ENCODE measurements at places on chromosomes 12 and 14.

DNA sequence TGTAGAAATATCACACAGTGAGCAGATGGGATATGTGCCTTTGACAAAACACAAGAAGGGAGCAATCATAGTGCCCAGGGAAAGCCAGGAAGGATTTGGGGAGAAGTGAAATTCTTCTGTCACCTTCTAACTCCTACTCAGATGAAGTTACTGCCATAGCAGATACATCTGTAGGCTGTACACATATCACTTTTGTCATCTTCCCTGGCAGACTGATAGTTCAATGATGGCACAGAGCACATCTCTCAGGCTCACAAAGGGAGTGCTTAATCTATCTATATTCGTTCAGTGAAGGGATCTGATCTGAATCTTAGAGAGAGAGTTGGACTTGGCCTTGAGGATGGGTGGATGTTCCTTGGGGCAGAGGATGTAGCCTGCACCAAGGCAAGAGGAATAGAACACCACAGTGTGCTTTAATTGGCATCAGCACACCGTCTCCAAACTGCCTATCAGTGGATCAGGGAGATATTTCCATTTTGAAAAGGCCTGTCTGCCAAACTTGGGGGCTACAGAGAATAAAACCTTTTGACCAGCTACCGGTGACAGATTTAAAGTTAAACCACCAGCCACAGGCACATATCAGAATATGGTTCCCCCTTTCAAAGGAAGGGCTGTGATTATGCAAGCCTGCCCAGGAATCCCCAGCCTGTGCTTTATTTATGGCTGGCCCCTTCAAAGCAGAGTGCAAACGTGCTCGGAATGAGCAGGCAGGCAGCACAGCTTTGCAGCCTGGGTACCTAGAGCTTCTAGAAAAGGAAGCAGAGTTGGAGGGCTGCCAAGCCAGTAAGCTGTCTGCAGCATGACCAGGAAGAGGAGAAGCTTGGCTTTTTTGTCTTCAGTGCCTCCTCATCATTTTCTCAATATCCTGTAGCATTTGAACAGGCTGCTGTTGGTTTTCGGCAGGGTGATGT lies 165.5 kb upstream of the DYRK2 start:
- DNase-seq, result no peak

GRCh38 chr12:4653257-4653656 lies 4.3 kb downstream of the NDUFA9 start:
- no peak for DNase-seq

- DNase-seq, result no peak
These were observed 47.8 kb downstream of the PEBP1 start for GRCh38 chr12:118183711-118184110.

GRCh38 chr14:35766036-35766699 lies 42.9 kb downstream of the RALGAPA1 start:
- DNase-seq, result no peak

DNA sequence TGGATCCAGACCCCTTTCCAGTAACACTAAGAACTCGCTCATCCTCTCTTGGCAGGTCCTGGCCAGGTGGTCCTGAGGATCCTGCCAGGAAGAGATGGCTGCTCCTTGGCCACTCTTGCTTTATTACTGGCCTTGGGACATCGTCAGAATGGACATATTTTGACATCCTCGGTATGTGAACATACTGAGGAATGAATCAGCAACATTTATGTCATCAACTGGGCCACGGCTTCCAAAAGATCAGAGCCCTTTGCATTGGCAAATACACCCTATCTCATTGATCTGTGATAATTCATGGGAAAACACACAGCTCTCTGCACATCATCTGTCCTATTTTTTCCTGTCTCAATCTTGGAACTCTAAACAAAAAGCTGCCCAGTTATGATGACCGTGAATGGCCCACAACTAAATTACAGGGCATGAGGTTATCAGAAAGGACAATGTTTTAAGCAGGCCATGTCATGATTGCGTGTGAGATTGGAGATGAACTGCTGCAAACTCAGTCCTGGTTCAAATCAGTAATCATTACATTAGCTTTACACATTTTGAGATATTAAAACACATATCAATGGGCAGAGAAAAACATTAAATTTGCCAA lies 1325.8 kb downstream of the AACS start:
- no peak for DNase-seq

GRCh38 chr12:80192087-80192486 lies 92.8 kb downstream of the OTOGL start:
- no peak for DNase-seq

DNA sequence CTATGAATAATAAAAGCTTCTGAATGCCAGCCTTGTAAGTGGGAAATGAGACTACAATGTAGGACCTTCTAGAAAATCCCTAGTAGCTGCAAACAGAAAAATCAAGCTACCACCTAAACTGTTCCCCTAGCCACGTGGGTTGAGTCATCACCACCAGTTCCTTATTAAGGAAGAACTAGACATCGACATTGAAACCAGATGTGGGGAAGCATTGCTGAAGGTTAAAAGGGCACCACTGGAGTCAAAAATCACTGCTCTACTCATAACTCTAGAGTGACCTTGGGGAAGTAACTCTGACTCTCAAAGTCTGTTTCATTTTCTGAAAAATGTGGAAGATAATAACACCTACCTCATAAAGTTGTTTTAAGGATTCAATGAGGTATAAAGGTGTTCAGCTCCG lies 9.4 kb upstream of the CNIH1 start:
- DNase-seq, result no peak
